Left renal pelvis (tissue), 4 donors: ENCODE measurements at places on chromosomes 7 and 10.
A peak's percentile ranks its signal among the peaks of the same experiment; 100 is the strongest.

- no peak for DNase-seq
Observed at GRCh38 chr10:102918817-102919245, 737 bp downstream of the CNNM2 start.

GRCh38 chr10:17435187-17435586, 19.2 kb downstream of the ST8SIA6 start:
- no peak for DNase-seq

DNA sequence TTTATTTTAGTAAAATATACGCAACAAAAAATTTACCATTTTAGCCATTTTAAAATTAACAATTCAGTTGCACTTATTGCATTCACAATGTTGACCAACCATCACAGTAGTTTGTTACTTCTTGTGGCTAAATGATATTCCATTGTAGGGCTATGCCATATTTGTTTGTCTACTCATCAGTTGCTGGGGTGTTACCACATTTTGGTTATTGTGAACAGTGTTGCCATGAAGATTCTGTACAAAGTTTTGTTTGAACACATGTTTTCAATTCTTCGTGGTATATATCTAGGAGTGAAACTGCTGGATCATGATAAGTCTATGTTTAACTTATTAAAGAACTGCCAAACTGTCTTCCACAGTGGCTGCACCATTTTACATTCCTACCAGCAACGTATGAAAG, 46.3 kb upstream of the ZNF365 start:
- no peak for DNase-seq

GRCh38 chr7:157654350-157654749, 317.5 kb downstream of the DNAJB6 start:
- no peak for DNase-seq

GRCh38 chr10:68501691-68502090, 25.6 kb downstream of the SLC25A16 start:
- DNase-seq: no peak

- no peak for DNase-seq
Observed at GRCh38 chr10:89633484-89633883, 11.6 kb downstream of the PANK1 start.

DNA sequence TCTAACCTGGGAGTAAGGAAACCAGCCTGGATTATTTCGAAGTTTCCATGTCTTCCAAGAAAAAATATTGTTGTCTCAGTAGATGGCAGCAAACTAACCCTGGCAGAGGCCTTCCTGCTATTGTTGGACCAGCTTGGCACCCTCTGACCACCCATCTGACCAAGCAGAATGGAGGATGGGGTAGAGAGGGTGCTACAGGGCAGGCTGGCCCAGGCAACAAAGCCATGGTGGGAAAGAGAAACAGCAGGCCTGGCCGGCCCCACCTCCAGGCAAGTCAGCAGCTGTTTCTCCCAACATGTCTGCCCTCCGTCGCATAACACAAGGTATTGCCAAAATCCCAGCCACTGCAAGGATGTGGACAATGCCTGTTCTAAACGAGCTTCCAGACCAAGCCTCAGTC, 95.0 kb downstream of the FAM53B start:
- no peak for DNase-seq

- DNase-seq: peak; percentile 35
Observed at GRCh38 chr7:137454246-137454724, 110.8 kb upstream of the PTN start.

- no peak for DNase-seq
Observed at GRCh38 chr7:2980401-2981102, 63.1 kb downstream of the CARD11 start.
